Activated CD4-positive, alpha-beta T cell treated with anti-CD3 and anti-CD28 coated beads, Interleukin-2, amount 50 U/mL, for 16 hours (primary cell): ENCODE measurements at places on chromosomes 12 and 14.

GRCh38 chr14:81474148-81474492 lies 59.5 kb downstream of the SEL1L start:
- DNase-seq, result peak; percentile 71

GRCh38 chr14:100703386-100704220 lies 23.1 kb upstream of the DLK1 start:
- no peak for DNase-seq

GRCh38 chr14:20492486-20492885 lies 12.9 kb upstream of the RNASE10 start:
- no peak for DNase-seq

- DNase-seq, result no peak
Observed at GRCh38 chr12:32893458-32893857, 3.1 kb downstream of the PKP2 start.

DNA sequence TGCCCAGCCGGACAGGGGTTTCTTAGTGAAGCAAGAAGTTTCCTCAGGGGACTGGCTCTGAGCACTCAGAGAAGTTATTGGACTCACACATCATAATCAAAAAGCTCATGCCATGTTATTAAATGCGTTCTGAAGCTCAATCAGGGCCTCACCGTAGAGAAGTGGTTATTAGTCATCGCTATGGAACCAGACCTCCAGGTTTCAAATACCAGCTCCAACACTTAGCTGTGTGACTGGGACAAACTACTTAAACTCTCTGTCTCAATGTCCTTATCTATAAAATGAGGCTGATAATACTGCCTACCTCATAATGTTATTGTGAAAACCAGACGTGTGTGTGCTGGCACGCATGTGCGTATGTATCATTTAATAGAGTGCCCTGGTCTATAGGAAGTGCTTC lies 7.3 kb downstream of the STAT6 start:
- DNase-seq, result no peak

DNA sequence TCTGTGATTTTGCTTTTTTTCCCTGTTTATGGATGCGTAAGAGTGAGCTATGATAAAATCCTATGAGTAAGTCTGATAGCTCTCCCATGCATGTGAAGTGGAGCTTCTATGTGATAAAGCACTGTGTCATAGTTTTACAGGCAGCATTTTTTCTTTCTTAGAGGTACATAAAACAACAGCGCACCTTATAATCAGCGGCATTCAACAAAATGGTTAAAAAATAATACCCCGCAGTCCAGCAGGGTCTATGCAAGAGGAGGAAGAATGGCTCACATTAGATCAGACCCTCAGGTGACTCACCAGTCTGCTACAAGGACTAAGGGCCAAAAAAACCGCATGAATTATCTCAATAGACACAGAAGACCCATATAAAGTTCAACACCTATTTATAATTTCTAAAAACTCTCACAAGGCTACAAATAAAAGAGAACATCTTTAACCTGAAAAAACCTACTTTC lies 33.0 kb upstream of the TMEM179 start:
- DNase-seq, result no peak

DNA sequence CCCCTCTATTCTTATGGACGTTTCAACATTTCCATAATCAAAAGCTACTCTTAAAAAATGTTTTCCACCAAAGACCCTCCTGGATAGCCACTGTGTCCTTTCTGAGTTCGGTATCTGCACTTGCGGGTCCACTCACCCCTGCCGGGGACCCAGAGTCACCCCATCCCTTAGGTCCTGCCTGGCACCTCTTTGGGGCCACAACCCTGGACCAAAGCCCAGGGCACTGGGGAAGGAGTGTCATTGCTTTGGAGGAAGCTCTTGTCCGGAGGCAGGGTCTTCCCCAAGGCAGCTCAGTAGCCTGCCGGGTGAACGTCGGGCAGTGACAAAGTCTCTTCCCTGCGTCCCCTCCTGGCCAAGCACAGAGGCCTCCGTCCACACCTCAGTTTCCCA lies 129.6 kb downstream of the RFLNA start:
- no peak for DNase-seq

- DNase-seq, result no peak
Observed at GRCh38 chr12:10400829-10401228, 8.7 kb downstream of the KLRC4 start.

DNA sequence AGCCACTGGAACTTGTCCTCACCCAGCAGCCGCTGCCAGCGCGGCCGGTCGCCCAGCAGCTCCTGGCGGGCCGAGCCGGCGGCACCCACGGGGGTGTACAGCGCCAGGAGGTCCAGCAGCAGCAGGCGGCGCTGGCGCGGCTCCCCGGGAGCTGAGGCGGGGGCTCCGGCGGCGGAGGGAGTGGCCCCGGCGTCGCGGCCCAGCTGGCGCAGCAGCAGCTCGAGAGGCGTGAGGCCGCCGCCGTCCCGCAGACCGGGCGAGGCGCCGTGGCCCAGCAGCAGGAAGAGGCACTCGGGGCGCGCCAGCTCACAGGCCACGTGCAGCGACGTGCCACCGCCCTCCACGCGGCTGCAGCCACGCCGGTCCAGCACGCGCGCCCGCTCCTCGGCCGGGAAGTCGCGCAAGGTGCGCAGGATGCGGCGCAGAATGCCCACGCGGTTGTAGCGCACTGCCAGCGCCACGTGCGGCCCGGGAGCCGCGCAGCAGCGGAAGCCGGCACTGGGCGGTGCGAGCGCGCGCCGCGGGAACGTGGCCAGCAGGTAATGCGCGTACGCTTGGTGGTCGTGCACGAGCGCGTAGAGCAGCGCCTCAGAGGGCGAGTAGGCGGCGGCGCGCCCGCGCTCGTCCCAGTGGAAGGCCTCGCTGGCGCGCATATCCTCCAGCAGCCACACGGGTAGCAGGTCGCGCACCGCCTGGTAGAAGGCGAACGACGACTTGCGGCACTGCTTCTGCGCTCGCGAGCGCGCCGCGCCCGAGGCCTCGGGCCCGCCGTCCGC lies 2.3 kb downstream of the ANKRD9 start:
- DNase-seq, result no peak
